ENCODE measurements at places on chromosomes 3 and 15.

GRCh38 chr3:8838234-8838633 is 68.8 kb upstream of the OXTR start:
- no peak for DNase-seq

- DNase-seq = no peak
These were observed 13.0 kb downstream of the HCN4 start for GRCh38 chr15:73355612-73356265.

DNA sequence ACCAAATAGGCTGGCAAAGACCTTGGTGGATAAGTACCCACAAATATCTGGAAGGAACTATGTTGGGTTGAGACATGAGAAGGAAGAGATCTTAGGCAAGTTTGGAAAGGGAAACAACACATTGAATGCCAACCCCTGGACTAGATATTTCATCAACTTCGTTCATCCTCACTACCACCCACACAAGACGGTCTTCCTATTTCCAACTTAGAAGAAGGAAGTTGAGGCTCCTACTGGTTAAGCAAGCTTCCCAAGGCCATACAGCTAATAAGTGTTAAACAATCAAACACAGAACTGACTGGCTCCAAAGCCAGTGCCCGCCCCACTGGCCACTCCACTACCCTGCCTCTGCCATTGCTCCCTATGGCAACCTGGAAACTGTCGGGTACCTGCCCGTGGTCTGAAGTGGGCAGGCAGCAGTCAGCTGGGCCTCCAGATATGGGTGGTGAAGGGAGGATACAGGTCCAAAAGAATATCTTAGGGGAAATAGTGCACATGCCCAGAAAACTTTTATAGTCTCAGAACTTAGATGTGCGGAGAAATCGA is 94.9 kb downstream of the LIPC start:
- DNase-seq = no peak

GRCh38 chr3:13092621-13093617 is 19.7 kb upstream of the IQSEC1 start:
- no peak for DNase-seq

DNA sequence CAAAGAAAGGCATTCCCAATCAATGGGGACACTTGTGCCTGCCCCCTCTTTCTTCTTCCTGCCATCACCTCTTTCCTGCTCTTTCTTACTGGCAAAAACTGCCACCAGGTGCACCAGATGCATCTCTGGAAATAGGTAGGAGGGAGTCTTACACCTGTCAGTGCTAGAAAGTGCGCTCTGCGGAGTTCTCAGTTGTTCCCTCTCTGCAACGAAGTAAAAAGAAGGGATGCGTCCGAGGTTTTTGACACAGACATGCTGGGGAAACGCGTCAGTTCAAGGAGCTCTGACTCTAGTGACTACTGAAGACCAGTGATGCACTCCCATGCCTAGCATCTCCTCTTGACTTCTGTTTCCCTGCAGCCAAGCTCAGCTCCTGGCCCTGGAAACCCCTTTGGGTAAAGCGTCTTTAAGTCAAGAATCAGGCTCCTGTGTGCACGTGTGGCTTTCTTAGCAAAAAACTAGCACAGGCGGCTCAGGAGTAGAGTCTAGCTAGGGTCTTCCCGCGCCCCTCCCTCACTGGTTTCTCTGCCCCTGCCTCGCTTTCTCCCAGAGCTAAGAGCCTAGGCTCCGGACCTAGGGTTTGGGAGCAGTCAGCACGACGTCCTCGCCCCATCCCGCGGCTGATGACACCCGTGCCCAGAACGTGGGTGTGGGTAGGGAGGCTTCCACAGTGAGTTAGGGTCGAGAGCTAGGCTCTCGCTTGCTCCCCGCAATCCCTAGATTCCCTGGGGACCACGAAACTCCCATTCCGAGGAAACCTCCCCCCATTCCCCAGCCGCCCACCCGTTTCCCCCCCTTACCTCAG is 564 bp upstream of the GRM7 start:
- DNase-seq = no peak

DNA sequence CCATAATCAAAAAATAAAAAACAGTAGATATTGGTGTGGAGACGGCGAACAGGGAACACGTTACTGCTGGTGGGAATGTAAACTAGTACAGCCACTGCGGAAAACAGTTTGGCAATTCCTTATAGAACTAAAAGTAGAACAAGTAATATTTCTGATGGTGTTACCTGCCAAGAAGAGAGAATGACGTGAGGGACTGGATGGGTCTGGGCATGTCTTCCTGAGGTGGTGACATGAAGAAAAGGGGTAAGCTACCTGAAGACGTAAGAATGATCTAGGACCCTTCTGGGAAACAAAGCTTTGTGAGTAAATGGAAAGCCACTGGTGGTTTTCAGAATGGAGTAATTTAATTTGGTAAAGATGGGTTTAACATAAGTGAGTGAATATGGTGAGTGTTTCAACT is 19.4 kb upstream of the PLOD2 start:
- DNase-seq = no peak

DNA sequence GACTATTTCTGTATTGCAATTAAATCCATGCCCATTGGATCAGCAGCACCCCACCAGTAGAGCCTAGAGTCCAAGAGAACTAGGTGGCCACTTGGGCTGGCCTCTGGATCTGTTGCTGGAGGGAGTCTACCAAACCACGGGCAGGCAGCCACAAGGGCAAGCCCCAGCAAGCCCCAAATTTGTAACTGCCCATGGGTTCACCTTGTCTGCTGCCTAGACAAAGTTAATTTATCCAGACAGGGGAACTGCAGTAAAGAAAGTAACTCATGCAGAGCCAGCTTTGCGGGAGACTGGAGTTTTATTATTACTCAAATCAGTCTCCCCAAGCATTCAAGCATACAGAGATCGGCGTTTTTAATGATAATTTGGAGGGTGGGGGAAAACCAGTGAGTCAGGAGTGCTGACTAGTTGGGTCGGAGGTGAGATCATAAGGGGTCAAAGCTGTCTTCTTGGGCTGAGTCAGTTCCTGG is 74.0 kb upstream of the TERB2 start:
- peak; percentile 5 for DNase-seq

Measured in stimulated activated CD4-positive, alpha-beta T cell treated with anti-CD3 and anti-CD28 coated beads, Interleukin-12 subunit alpha, Interleukin-12 subunit beta, amount 100 ng/mL, for 4 hours (primary cell).